Osteoblast (primary cell): ENCODE measurements at places on chromosomes 16 and 17.

DNA sequence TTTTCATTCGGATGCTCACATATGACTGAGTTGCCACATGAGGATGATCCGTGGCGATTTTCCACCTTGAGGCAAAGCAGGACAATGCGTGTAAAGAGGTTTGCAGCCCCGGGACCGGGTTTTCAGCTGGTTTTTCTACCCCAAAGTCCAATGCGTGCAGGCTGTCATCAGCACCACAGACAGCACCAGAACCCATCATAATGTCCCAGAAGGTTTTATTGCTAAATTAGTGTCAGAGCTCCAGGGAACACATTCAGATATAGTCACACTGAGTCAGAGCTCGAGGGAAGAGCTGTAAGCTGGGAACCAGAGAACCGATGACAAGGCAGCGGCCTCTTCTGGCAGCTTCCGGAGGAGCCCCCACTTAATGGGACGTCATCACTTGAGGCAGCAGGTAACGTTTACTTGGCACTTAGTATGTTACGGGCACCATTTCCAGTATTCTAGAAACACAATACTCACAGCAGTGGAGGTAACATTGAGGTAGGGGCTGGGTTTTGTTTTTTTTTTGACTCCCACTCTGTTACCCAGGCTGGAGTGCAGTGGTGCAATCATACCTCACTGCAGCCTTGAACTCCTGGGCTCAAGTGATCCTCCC is 8.9 kb upstream of the NAGPA start:
- no peak for DNase-seq

DNA sequence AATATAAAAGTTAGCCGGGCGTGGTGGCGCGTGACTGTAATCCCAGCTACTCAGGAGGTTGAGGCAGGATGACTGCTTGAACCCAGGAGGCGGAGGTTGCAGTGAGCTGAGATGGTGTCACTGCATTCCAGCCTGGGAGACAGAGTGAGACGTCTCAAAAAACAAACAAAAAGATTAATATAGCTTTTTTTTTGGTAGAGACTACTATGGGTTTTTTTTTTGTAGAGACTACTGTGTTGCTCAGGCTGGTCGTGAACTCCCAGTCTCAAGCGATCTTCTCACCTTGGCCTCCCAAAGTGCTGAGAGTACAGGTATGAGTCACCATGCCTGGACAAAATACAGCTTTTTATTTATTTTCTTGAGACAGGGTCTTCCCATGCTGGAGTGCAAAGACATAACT is 20.2 kb downstream of the ZNRF1 start:
- no peak for DNase-seq

DNA sequence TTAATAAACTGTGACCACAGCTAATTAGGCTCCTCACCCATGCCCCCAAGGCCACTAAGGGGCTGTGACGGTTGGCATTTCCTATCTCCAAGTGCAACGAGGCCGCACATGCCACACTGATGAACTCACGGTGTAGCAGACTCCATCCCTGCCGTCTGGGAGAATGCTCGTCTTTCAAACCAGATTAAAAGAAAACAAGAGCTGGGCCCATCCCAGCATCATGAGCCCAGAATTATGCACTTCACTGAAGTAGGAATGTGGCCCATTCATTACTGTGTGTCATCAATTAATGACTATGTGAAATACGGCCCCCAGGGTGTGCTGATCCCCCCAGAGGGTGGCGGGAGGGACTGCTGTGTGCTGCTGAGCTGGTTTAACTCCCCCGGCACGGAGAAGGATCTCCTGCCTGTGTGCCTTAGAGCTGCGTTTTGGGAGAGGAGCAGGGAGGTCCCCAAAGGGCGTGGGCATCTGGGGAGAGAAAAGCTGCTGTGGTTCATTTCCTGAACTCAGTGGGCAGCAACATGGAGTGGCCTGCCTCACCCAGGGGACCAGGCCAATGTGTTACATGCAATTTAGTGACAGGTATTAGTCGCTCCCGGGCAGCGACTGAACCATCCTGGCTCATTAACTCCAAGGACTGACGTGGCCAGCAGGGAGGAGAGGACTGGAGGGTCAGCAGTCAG is 194.5 kb downstream of the FOXL1 start:
- DNase-seq: peak; percentile 94

DNA sequence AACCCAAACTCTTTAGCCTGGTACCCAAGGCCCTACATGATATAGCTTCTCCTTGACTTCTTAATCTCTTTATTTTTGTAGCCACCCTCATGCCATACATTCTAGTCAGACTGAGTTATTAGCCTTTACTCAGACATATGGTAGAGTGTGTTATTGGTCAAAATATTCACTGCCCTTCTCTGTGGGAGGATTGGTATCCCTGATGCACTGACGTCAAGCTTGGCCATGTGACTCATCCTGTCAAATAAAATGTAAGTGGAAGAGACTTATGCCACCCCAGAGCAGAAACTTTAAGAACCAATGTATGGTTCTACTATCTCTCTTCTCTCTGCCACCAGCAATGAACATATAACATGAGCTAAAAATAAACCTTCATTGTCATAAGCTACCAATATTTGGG is 12.2 kb upstream of the BEAN1 start:
- no peak for DNase-seq

- DNase-seq: peak; percentile 66
These were observed 54.8 kb downstream of the CRISPLD2 start for GRCh38 chr16:84874553-84874952.
